ENCODE measurements at places on chromosomes 4 and X. TPM values are rescaled to one million over a fixed set of nuclear protein-coding genes. Genes with fewer than 3 reads are reported as not detected.

- DNase-seq = no peak
Observed at GRCh38 chr4:122010610-122011009, 58.8 kb upstream of the TRPC3 start.

DNA sequence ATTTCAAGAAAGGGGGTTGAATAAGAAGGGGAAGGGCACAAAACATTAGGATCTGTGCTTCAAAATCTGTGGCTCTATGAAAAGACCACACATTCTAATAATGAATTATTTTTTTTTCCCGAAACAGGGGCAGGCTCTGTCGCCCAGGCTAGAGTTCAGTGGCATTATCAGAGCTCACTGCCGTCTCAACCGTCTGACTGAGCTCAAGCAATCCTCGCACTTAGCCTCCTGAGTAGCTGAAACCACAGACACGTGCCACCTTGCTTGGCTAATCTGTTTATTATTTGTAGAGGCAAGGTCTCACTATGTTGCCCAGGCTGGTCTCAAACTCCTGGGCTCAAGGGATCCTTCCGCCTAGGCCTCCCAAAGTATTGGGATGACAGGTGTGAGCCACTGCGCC is 33.4 kb downstream of the ACSL1 start:
- DNase-seq = no peak

Gene PITX2
- polyA plus RNA-seq = 6.5 TPM

Gene TAF7L
- 0.12 TPM for polyA plus RNA-seq

Measured in small intestine (tissue), 16 donors.